ENCODE measurements at places on chromosomes 2 and 18.

DNA sequence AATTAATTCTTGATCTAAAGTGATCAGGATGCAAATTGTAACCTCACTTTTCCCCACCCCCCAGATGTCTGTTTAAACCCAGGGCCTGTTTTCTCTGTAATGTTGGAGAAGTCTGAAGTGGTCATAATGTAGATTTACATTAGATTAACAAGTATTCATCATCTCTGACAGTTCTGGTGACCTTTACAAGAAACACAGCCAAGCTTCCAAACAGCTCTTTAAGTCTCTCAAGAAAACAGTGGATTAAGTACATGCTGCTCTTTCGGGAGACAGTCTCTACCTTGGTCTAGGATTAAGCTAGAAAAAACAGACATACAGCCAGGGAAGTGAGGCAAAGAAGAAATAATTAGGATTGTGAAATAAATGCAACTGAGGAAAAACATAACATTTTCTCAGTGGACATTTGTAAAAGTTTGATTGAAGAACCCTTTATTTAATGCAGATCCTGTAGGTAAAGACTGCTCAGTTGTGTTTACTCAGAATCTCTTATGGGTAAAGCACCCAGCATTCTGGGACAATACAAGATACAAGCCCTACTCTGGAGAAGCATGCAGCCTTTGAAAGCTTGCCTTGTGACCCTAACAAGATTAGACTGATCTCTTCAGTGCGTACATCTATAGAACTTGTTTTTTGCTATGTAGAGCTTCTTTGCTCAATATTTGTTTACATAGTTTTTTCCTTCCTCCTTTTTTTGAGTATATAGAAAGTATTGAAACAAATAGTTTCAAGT, 203.9 kb downstream of the PHLPP1 start:
- no peak for DNase-seq

GRCh38 chr2:62741954-62742722, 36.6 kb downstream of the EHBP1 start:
- DNase-seq = no peak

- no peak for DNase-seq
These were observed 236.8 kb downstream of the SEPTIN10 start for GRCh38 chr2:109376796-109377495.

DNA sequence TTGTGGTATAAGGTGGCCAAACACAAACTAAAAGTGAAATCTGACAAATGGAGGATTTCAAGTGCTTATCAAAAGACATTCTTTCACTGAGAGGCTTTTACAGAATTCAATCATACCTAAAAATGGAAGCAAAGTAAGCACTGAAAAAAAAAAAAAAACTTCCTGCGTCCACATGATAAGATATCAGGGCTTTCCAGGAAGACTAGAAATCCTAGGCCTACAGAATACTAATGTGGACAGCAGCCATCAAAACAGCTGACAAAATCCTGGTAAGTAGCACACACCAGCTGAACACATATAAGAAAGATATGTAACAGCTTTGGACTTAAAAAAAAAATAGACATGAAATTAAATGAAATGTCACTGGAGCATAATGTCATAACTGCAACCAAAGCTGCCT, 178.2 kb downstream of the SUCLG1 start:
- DNase-seq = no peak

DNA sequence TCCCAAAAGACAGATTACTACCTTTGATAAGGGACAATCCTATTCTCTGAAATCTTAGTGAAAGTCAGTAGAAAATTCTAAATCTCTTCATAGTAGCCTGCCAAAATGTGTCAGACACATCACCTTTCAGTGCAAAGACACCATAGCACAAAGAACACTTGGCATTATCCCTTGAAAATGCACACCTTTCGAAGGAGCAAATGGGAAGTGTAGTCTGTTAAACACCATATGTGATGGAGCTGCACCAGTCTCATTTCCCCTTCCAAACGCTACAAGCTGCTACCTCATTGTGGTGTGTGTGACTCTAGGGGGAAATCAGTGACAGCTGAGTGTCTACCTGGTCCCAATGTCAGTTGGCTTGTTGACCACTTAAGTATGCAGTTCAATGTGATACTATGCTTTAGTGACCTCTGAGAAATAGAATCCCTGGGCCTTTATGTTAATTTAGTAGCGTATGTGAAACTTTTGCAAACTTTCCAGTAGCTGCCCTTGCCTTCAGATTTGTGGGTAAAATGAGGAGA, 551.7 kb downstream of the ARHGAP15 start:
- DNase-seq = no peak

GRCh38 chr2:217521820-217522219, 481.0 kb downstream of the TNS1 start:
- no peak for DNase-seq

DNA sequence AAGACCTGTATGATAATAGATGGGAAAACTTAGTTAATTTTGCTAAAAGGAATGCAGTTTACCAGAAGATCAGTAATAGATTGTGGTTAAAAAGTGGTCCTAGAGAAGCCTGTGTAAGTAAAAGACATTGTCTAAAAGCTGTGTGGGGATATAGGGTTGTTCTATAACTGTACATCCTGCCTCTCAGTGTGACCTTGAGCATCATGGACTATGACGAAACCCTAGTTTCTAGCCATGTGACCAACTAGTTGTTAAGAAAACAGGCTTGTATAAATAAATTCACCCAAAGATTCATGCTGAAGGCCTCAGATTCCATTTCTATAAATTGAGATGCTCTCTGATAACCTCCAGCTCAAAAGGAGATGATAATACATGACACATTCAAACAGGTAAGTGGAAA, 160.7 kb downstream of the IKZF2 start:
- no peak for DNase-seq

DNA sequence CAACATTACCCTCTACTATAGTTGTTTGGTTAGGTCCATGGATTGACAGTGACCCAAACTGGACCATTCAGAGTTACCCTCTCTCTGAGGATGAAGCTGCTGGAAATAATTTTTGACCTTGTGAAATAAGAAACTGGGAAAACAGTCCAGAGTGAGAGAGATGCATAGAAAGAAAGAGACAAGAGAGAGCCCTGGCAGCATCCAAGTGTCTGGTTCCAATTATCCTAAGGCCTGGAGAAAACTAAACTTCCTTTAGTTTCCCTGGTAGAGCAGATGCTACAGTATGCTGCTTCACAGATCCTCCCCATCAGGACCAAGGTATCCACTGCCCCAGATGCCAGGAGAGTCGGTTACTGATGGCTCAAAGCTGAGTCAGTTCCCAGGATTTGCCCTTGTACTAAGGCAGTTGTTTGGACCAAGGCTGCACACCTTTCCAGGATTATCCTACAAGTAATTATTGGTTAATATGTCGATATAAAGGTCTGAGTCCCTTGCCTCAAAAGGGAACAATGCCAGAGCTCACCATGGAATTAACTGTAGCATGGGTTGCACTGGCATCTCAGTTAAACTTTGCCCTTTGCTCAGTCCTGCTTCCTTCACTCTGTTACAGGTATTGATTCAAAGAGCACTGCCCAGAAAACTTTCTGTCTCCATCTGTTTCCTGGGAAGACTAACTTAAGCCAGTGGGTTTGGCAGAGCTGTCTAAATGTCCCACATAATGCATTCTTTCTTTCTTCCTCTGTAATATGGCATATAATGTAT, 14.6 kb upstream of the CHN1 start:
- no peak for DNase-seq

GRCh38 chr2:16067866-16068551, 127.7 kb downstream of the MYCN start:
- DNase-seq = no peak

- DNase-seq = no peak
These were observed 617 bp downstream of the CCDC142 start for GRCh38 chr2:74481961-74482800.

GRCh38 chr2:41724465-41724864, 323.4 kb upstream of the PKDCC start:
- DNase-seq = no peak

DNA sequence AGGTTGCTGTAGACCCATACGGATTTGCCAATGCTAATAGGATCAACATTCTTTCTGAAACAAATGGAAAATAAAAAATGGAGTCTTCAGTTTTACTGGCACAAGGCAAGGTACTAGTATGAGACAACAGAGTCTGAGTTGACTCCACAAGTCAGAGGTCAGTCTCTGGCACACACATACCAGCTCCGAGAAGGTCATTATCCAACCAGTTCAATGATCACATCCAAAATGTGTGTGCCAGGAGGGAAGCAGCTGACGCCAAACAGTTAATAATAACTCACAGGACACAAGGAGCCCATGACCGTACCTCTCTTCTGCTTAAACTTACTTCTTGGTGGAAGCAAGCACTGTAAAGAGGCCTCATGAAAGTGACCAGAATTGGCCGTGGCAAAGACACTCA, 528.6 kb downstream of the ZNF516 start:
- no peak for DNase-seq

DNA sequence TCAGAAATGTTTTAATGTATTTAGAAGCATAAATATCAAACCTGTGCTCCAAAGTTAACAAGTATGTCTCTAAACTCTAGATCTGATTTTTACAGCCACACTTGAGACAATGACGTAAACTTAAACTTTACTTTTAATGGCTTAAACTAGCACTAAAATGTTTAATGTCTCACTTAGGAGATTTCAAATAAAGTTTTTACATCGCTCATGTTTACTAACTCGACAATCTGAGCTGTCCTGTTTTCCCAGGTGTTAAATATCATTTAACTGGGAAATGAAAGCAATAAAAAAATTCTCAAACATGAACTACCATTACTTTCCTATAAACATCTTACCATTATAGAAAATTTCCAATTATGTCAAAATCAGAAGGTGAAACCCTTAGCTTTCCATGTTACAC, 70.2 kb upstream of the FAM124B start:
- DNase-seq = no peak

GRCh38 chr2:223113161-223113560, 61.2 kb downstream of the KCNE4 start:
- DNase-seq = no peak

DNA sequence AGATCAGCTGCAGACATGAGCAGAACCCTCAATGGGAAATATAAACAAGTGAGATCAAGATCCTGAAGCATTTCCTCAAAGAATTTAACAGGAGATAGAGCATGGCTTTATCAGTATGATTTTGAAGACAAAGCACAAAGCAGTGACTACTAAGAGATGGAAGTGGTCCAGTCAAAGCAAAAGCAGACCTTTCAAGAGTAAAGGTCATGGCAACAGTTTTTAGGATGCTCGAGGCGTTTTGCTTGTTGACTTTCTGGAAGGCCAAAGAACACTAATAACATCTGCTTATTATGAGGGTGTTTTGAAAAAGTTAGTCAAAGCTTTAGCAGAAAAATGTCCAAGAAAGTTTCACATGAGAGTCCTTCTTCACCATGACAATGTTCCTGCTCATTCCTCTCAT, 128.5 kb downstream of the KCNE4 start:
- no peak for DNase-seq

- no peak for DNase-seq
These were observed at the start of gene TBR1 for GRCh38 chr2:161415987-161416707. Gene TBR1 (plus strand): TSS chr2:161416297. CDS start chr2:161416411, 114 bp downstream.

GRCh38 chr18:23924813-23925212, 89.7 kb upstream of the TTC39C start:
- no peak for DNase-seq

GRCh38 chr18:4748975-4749374, 293.9 kb upstream of the DLGAP1 start:
- DNase-seq = no peak

GRCh38 chr2:61114147-61114546, 47.8 kb upstream of the C2orf74 start:
- no peak for DNase-seq

DNA sequence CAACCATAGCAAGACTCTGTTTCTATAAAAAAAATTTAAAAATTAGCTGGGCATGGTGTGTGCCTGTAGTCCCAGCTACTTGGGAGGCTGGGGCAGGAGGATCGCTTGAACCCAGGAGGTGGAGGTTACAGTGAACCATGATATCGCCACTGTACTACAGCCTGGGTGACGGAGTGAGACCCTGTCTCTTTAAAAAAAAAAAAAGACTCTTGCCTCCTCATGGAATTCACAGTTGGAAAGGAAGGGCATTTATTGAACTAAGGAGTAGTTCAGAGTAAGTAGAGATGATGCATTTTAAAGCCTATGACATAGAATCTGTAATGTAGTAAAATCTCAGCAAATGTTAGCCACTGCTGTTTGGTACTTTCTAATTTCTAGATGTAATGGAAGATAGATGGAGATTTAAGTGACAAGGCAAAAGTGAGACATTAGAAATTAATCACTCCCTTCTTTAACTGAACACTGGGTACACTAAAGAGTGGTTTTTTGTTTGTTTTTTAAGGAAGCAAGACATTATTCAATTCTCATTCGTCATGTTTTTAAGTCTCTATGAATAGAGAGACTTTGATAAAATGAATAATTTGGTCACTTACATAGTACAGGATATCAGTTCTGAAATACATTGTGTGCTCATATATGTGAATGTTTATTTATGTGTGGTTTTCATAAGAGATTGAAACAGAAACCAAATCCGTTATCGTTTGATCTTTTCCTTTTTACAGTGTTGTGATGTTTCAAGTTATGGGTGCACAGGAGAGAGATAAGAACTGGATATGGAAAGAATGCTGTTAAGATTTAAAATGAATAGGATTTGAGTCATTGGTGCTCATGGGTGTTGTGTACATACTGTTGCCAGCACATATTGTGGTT, 186.1 kb upstream of the STON1 start:
- DNase-seq = no peak

DNA sequence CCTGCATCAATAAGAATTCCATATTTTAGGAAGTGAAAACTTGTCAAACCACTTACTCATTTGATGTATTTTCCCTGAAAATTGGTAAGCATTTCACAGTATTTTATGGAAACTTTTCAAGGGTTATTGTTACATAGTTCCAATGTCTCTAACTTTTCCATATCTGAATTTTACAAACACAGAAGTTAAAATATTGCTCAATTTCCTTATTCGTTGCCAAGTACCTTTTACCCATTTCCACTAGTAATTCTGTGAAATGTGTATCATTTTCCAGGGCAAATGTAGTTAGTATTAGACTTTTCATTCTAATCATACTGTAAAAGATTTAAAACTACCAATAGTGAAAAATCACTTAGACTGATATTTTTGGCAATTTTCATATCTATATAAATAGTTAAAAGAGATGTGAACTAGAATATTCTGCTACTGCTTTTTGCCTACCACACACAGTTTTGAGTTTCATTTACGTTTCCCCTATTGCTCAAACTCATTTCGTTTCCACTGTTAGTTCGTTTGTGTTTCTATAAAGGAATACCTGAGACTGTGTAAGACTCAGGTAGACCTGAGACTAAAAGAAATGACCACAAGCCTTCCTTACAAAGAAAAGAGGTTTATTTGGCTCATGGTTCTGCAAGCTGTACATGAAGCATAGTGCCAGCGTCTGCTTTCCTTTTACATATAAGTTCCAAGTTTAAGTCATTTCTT, 86.3 kb downstream of the PMS1 start:
- no peak for DNase-seq

DNA sequence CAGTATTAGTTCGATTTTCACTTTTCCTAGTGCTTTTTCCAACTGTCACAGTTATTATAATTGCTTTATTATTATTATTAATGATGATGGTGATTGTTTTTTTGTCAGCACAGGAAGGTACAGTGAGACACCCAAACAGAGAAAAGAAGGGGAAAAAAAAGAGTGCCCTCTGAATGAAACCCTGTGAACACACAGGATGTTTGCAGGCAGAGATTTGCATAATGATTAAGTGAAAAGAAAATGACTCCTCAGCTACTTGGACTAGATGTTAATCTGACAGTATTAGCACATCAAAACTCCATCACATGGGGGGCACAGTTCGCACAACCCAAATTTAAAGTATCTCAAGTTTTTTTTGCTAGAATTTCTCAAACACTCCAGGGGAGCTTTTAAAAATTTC, 32.9 kb downstream of the ADD2 start:
- DNase-seq = no peak
